ENCODE measurements at places on chromosomes 7 and 10.

GRCh38 chr7:139791316-139791715, 13.5 kb upstream of the HIPK2 start:
- DNase-seq, result no peak

DNA sequence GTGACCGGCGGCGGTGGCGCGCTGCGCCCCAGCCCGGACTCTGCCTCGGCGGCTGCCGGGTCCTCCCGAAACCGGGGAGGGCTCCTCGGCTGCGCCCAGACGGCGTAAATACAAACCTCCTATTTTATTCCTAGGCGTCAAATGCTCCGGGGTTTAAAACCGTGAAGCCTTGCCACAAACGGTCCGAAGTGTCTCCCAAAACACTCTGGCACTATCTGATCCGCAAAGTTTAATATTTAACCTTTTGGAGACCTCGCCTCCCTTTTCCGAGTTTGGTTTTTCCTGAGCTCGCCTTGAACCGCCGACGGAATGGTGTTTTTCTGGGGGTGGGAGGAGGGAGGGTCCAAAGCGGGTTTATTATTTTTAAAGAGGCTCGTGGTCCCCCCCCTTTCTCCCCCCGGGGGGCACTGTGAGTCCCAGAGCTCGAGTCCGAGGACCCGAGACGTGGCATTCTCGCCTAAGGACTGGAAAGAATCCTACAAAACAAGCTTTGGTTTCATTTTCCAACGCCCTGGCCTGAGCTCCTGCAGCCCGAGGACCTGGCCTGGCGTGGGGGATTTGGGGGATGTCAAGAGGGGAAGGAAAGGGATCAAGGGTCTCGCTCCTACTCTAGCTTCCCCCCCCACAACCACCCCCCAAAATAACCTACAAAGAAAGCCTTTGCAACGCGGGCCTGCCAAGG, 1.8 kb downstream of the TNRC18 start:
- peak; percentile 67 for DNase-seq

DNA sequence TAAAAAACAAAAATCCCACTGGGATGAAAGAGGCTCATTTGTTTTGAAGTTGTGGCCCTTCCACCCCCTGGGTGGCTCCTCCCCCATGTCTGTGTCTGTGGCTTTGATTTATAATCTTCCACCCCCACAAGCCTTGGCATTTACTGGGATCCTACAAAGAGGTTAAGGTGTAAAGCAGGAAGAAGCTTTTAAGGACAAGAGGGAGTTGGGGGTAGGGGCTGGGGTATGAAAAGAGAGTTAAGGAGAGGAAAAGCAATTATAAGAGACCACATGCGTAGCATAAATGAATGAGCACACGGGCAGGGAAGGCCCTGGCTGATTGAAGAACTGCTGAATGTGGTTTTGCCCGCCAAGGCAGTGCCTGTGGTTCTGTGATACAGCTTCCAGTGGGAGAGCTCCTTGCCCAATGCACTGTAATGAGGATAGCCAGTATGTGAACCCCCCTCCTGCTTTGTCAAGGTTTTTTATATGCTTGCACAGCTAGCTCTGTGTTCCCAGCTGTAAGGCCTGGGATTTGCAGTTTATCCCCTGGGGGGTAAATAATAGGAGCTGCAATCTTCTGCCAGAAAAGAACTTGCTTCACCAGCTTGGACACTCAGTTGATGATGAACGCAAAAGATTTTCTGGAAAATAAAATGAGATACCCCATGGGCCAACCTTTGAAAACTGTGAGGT, 34.7 kb upstream of the KMT2E start:
- peak; percentile 77 for DNase-seq

GRCh38 chr10:98293550-98294269, 25.7 kb upstream of the LOXL4 start:
- peak; percentile 48 for DNase-seq
